ENCODE measurements at places on chromosomes 1 and 21. TPM values are rescaled to one million over a fixed set of nuclear protein-coding genes. Genes with fewer than 3 reads are reported as not detected.

LRRC38 gene
- total RNA-seq = not detected

ZNF593OS gene
- total RNA-seq = not detected

FAM131C gene
- 0.41 TPM for total RNA-seq

UTS2 gene
- not detected for total RNA-seq

CRB1 gene
- not detected for total RNA-seq

FYB2 gene
- total RNA-seq = not detected

NAV1 gene
- total RNA-seq = 2.3 TPM

Measured in T-helper 2 cell treated with Interferon-gamma antibody and Interleukin-4, amounts not matched to agents 100 ng/mL and 5 ng/mL, for 36 hours (primary cell).